ENCODE measurements at places on chromosomes 16 and 17. TPM values are rescaled to one million over a fixed set of nuclear protein-coding genes. Genes with fewer than 3 reads are reported as not detected.

DNA sequence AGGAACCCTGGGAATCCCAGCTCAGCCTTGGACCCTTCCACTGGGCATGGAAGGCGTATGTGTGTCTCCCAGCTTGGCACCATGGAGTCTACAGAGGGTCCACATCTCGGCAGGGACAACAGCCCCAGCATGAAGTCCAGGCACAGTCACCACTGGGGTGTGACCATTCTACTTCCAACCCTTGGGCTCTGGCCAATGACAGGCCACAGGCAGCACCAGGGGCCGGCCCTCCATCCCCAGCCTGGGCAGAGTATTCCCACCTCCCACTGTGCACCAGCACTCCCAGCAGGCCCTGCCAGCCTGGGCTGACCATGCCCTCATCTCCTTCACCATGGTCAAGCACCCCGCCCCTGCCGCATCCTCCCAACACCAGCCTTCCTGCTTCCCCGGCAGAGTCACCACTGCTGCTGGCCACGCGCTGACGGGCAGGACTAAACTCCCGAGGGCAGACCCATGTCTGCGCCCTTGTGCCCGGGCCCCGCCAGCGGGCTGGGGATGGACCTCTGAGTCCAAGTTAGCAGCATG is 9.5 kb upstream of the PPP1R27 start:
- peaks cover 9% of the 10 kb centered on the region for H3K36me3 ChIP-seq
- H3K4me1 ChIP-seq: no peaks in the 10 kb centered on the region
- DNase-seq: no peak
- H3K27ac ChIP-seq: no peak overlapping the region
- H3K27me3 ChIP-seq: no peaks in the 10 kb centered on the region
- no peak overlapping the region for H3K4me3 ChIP-seq

DNA sequence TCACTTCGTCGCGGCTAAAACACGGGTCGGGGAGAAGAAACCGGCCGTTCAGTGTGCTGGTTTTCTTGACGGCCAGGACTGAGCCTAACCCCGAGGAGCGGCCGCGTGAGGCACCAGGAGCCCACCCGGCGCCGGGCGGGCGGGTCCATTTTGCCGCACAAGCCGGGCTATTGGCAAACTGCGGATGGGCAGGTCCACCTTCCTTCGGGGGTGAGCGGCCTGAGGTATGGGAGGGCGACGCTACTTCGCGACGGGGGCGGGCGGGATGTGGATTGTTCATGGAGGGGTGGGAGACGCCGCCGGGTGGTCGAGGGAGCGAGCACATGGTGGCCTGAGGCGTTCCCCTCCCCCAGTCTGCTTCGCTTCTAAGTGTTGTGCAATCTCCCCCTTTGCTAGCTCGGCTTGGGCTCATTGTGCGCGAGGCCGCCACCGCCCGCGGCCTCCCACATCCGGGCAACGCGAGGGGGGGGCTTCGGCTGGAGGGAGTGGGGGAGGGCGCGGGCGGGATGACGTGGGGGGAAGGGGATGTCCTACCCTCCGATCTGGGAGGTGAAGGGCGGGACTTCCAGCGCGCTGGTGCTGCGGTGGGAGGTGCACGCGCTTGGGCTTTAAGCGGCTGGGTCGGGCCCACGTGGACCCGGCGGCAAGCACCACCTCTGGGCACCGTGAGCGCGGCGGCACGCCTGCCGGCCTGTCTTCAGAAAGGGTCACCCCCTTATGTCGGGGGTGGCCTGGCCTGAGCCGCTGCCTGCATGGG is 5.9 kb upstream of the CD68 start:
- peaks cover 37% of the 10 kb centered on the region for H3K36me3 ChIP-seq
- peak overlapping the region; percentile 91 for H3K4me3 ChIP-seq
- H3K4me1 ChIP-seq: peaks cover 31% of the 10 kb centered on the region
- no peaks in the 10 kb centered on the region for H3K27me3 ChIP-seq
- peak; percentile 89 for DNase-seq

DNA sequence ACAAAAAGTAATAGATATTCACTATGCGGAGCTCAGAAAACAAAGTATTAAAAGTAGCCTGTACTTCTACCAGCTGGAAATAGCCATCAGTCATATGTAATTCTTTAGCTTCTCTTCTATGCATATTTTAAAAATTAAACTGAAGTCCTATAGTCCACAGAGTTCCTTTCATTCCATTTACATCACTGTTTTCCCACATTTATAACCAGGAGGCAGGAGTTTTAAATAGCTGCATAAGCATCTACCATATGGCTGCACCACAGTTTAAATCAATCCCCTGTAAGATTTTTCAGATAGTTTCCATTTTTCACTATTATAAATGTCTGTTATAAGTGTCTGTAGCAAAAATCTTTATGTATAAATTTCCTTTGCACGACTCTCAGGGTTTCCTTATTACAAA is 45.1 kb downstream of the ZFHX3 start:
- no peaks in the 10 kb centered on the region for H3K36me3 ChIP-seq
- H3K27ac ChIP-seq: no peak overlapping the region
- no peak for DNase-seq
- no peak overlapping the region for H3K4me3 ChIP-seq
- H3K27me3 ChIP-seq: no peaks in the 10 kb centered on the region

DNA sequence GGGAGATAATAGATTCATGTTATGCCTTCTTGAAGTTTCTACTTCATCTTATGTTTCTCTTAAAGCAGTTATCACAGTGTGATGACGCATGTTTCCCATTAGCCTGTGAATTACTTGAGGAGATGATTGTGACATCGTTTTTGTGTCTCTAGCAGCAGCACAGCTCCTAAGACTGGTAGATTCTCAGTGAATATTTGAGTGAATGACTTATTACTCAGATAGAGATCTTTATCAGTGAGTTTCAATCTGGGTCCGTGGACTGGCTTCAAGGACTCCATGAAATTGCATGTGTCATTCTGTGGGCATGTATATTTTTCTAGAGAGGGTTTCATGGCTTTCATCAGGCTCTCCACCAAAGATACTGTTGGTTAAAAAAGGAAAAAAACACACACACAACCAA is 29.9 kb downstream of the YPEL2 start:
- DNase-seq: no peak
- H3K27me3 ChIP-seq: no peaks in the 10 kb centered on the region
- H3K27ac ChIP-seq: peak overlapping the region; percentile 68
- peaks cover 28% of the 10 kb centered on the region for H3K4me1 ChIP-seq
- no peaks in the 10 kb centered on the region for H3K36me3 ChIP-seq

- no peak overlapping the region for H3K4me3 ChIP-seq
- no peak for DNase-seq
- no peaks in the 10 kb centered on the region for H3K36me3 ChIP-seq
Measured at GRCh38 chr16:77692612-77693011, 29.7 kb upstream of the NUDT7 start.

DNA sequence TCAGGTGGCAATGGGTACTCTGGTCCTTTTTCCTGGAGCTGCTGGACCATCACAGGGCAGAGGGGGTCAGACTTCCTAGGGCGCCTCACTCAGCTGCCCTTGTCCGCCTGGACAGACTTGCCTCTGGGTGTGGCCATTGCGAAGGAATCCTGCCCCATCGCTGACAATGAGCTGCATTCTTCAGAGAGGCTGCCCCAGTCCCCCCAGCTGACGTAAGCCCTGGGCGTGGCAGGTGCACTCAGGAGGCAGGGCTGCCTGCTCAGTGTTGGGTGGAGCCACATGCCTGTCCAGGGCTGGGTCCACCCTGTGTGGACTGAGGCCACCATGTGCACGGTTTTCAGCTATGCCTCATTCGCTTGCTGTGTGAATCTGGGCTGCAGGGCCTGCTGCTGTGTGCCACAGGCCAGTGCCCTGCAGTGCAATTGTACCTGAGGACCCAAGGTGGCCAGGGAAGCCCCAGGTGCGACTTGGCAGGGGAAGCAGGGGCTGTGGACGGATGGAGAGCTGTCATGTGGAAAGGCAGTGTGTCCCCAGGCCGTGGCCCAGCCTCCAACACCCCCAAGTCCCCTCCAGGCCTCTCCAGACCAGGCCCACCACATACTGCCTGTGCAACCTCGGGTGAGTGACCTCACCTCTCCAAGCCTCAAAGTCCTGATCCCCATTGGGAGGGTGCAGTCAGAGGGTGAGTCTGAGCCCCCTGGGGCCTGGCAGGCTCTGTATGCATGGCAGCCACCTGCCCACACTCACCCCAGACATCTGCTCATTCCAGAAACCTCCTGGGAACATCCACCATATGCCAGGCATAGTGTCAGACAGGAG is 14.0 kb upstream of the MPRIP start:
- no peak overlapping the region for H3K27ac ChIP-seq
- H3K4me1 ChIP-seq: no peaks in the 10 kb centered on the region
- DNase-seq: no peak
- H3K4me3 ChIP-seq: no peak overlapping the region
- H3K27me3 ChIP-seq: no peaks in the 10 kb centered on the region
- no peaks in the 10 kb centered on the region for H3K36me3 ChIP-seq

GRCh38 chr17:67183531-67183930 is 61.5 kb downstream of the HELZ start:
- no peaks in the 10 kb centered on the region for H3K27me3 ChIP-seq
- H3K36me3 ChIP-seq: peaks cover 12% of the 10 kb centered on the region
- H3K4me3 ChIP-seq: no peak overlapping the region
- no peak for DNase-seq

- H3K27me3 ChIP-seq: no peaks in the 10 kb centered on the region
- no peak for DNase-seq
- no peak overlapping the region for H3K27ac ChIP-seq
- no peak overlapping the region for H3K4me3 ChIP-seq
- H3K4me1 ChIP-seq: no peaks in the 10 kb centered on the region
Measured at GRCh38 chr17:42937712-42938596, 26.3 kb downstream of the AARSD1 start.

- peak; percentile 83 for DNase-seq
- peaks cover 10% of the 10 kb centered on the region for H3K4me1 ChIP-seq
- peak overlapping the region; percentile 56 for H3K4me3 ChIP-seq
- H3K27ac ChIP-seq: peak overlapping the region; percentile 99
Measured at GRCh38 chr16:89216315-89217137, 977 bp upstream of the ZNF778 start.

Gene EME1
- total RNA-seq: 15.2 TPM

Gene KCNAB3
- total RNA-seq: 17.5 TPM

Gene KLHL10
- total RNA-seq: not detected

Gene MSL1
- total RNA-seq: 108 TPM

All from naive thymus-derived CD4-positive, alpha-beta T cell (primary cell).